ENCODE measurements at places on chromosomes 2 and 18. TPM values are rescaled to one million over a fixed set of nuclear protein-coding genes. Genes with fewer than 3 reads are reported as not detected.
A peak's percentile ranks its signal among the peaks of the same experiment; 100 is the strongest.

The PRSS56 gene
- not detected for total RNA-seq

GRCh38 chr18:23585007-23585871 lies 1.1 kb downstream of the NPC1 start:
- H3K4me3 ChIP-seq: peak overlapping the region; percentile 92
- no peaks in the 10 kb centered on the region for H3K27me3 ChIP-seq
- no peak for DNase-seq
- H3K36me3 ChIP-seq: no peaks in the 10 kb centered on the region
- peak overlapping the region; percentile 93 for H3K27ac ChIP-seq
- H3K4me1 ChIP-seq: peaks cover 7% of the 10 kb centered on the region

- no peaks in the 10 kb centered on the region for H3K36me3 ChIP-seq
- no peaks in the 10 kb centered on the region for H3K4me1 ChIP-seq
- H3K4me3 ChIP-seq: no peak overlapping the region
- H3K27me3 ChIP-seq: no peaks in the 10 kb centered on the region
These were observed 188.3 kb downstream of the ZNF516 start for GRCh38 chr18:76306685-76307292.

The COL3A1 gene
- 107 TPM for total RNA-seq

GRCh38 chr2:136134126-136134525 lies 16.2 kb upstream of the CXCR4 start:
- no peak overlapping the region for H3K27ac ChIP-seq
- H3K36me3 ChIP-seq: no peaks in the 10 kb centered on the region
- no peaks in the 10 kb centered on the region for H3K4me1 ChIP-seq
- no peak overlapping the region for H3K4me3 ChIP-seq

DNA sequence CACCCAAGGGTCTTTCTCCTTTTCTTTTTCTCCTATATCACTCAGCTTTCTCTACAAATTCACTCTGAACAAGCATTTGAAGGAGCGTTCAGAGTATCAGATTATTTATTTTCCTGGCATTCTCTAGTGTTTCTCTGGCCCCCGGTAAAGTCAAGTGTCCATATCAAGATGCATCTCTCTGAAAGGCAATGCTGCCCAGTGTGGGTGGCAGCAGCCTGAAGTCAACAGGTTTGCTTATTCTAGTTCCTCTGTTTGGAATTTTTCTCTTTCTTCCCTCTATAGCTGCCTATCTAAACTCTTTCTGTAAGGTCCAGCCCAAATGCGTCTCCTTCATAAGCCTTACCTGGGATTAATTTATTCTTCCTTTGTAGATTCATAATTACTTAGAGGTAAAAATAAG lies 526.2 kb upstream of the TNP1 start:
- H3K4me1 ChIP-seq: no peaks in the 10 kb centered on the region
- no peak for DNase-seq
- no peak overlapping the region for H3K27ac ChIP-seq
- no peak overlapping the region for H3K4me3 ChIP-seq
- H3K27me3 ChIP-seq: no peaks in the 10 kb centered on the region
- H3K36me3 ChIP-seq: no peaks in the 10 kb centered on the region

DNA sequence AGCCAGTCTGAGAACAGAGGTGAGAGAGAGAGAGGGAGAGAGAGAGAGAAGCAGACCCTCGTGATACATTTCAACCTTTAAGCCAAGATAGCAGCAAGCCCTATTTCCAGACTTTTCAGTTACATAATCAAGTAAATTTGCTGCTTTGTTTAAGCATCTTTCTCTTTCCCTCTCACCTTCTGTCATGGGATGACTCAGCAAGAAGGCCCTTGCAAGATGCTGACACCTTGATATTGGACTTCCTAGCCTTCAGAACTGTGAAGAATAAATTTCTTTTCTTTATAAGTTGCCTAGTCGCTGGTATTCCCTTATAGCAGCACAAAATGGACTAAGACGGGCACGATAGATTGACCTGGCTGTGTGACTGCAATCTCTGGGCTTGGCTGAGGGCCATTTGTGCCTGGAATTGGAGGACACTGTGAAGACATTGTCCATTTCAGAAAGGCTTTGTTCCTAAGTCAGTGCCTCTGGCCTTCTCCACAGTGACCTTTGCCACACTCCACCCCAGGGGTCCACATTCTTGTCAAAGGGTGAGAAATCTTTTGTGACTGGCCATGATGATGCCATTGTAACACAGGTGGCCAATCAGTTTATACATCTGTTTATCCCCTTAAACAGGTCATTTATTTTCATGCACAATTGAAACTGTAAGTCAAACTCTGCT lies 51.3 kb upstream of the ITSN2 start:
- H3K4me1 ChIP-seq: no peaks in the 10 kb centered on the region
- DNase-seq: no peak
- no peak overlapping the region for H3K4me3 ChIP-seq
- H3K36me3 ChIP-seq: no peaks in the 10 kb centered on the region
- H3K27me3 ChIP-seq: no peaks in the 10 kb centered on the region

The RRM2 gene
- 4.4 TPM for total RNA-seq

The CNTNAP5 gene
- not detected for total RNA-seq

The TXNDC2 gene
- total RNA-seq: 0.09 TPM

DNA sequence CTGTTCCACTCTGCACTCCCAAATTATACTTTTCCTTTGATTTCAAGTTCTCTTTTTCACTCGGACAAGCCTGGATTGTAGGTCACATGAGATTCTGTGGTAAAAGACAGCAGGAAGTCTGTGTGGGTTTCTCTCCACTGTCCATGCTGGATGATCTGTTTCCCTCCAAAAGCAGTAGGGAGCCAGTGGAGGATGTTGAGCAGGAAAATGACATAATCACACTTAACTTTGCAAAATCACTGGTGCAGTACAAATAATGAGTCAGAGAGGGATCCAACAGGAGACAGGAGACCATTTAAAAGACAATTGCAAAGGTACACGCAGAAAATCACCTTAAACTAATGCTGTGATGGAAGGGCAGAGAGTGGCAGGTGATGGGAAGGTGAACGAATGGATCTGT lies 301.3 kb downstream of the ZNF407 start:
- no peak for DNase-seq
- no peaks in the 10 kb centered on the region for H3K27me3 ChIP-seq
- no peaks in the 10 kb centered on the region for H3K36me3 ChIP-seq
- no peaks in the 10 kb centered on the region for H3K4me1 ChIP-seq
- H3K4me3 ChIP-seq: no peak overlapping the region

GRCh38 chr18:69870736-69871135 lies 76.9 kb downstream of the CD226 start:
- no peak overlapping the region for H3K27ac ChIP-seq
- no peaks in the 10 kb centered on the region for H3K36me3 ChIP-seq
- DNase-seq: no peak
- no peaks in the 10 kb centered on the region for H3K4me1 ChIP-seq
- no peak overlapping the region for H3K4me3 ChIP-seq

DNA sequence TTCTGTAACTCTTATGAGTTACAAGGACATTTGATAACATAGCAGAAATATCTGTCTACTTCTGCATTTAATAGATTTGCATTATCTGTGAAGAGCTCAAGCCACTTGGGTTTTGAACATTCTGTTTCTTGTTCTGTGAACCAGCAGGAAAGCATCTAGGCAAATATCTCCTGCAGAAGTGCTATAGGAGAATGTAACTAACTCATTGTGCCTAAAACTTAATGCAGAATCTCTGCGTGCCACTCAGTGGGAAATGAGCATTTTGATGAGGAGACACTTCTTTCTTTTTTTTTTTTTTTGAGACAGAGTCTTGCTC lies 63.5 kb downstream of the MYOM1 start:
- H3K27me3 ChIP-seq: no peaks in the 10 kb centered on the region
- peak overlapping the region; percentile 61 for H3K27ac ChIP-seq
- H3K36me3 ChIP-seq: no peaks in the 10 kb centered on the region
- H3K4me3 ChIP-seq: no peak overlapping the region
- DNase-seq: no peak
- peaks cover 5% of the 10 kb centered on the region for H3K4me1 ChIP-seq

- no peaks in the 10 kb centered on the region for H3K4me1 ChIP-seq
- no peaks in the 10 kb centered on the region for H3K27me3 ChIP-seq
- H3K36me3 ChIP-seq: no peaks in the 10 kb centered on the region
- no peak overlapping the region for H3K4me3 ChIP-seq
- no peak for DNase-seq
- H3K27ac ChIP-seq: no peak overlapping the region
These were observed 163.5 kb upstream of the FBXO11 start for GRCh38 chr2:48069769-48070168.

- no peaks in the 10 kb centered on the region for H3K36me3 ChIP-seq
- H3K4me3 ChIP-seq: no peak overlapping the region
- H3K27ac ChIP-seq: no peak overlapping the region
- H3K27me3 ChIP-seq: no peaks in the 10 kb centered on the region
- no peaks in the 10 kb centered on the region for H3K4me1 ChIP-seq
These were observed 99.3 kb upstream of the LRATD1 start for GRCh38 chr2:14533131-14533757.

DNA sequence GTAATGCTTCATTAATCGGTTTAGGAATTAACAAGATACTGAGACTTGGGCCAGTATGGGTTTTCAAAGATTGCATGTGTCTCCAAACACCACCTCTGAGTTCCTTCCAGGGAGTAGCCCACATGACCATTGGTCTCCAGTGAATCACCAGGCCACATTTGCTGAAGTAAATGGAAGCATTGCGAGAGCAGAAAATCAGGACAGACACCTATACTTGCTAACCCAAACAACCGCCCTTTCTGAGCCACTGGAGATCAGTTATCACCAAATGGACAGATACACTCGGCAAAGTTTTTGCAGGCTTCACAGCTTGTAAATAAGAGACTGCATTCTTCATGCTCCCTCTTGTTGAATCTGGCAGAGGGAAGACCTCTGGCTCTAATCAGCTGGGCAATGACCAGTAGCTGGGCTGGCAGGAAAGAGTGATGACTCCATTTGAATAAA lies 40.9 kb downstream of the GATA6 start:
- H3K27me3 ChIP-seq: no peaks in the 10 kb centered on the region
- H3K4me1 ChIP-seq: peaks cover 4% of the 10 kb centered on the region
- DNase-seq: no peak
- H3K36me3 ChIP-seq: no peaks in the 10 kb centered on the region
- H3K27ac ChIP-seq: no peak overlapping the region

GRCh38 chr2:19738707-19739106 lies 163.1 kb downstream of the TTC32 start:
- no peak for DNase-seq
- no peaks in the 10 kb centered on the region for H3K36me3 ChIP-seq
- no peak overlapping the region for H3K27ac ChIP-seq
- no peaks in the 10 kb centered on the region for H3K27me3 ChIP-seq
- H3K4me3 ChIP-seq: no peak overlapping the region

The GCG gene
- not detected for total RNA-seq

- no peaks in the 10 kb centered on the region for H3K4me1 ChIP-seq
- H3K27ac ChIP-seq: peak overlapping the region; percentile 46
- peak; percentile 43 for DNase-seq
These were observed 387.6 kb downstream of the FIGN start for GRCh38 chr2:163347982-163348856.

GRCh38 chr2:52356556-52356955 lies 1324.6 kb upstream of the NRXN1 start:
- H3K4me1 ChIP-seq: no peaks in the 10 kb centered on the region
- H3K4me3 ChIP-seq: no peak overlapping the region

DNA sequence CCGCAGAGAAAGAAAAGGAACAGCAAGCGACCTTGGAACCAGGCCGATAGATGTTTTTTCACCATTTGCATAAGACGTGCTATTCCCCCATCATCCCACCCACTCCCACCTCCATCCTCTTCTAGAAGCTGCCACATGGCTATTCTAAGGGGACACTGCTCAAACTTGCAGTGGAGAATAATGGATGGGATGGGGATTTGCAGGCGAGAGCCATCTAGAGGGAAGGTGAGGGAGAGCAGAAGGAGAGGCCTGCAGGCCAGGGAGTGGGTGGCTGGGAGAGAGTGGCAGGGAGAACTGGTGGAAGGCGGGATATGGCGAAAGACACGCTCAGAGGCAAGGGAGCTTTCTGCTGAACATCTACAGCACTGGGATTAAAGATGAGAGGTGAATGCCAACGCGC lies 84.9 kb downstream of the MAPK4 start:
- H3K4me3 ChIP-seq: no peak overlapping the region
- no peaks in the 10 kb centered on the region for H3K36me3 ChIP-seq
- DNase-seq: no peak
- H3K27ac ChIP-seq: no peak overlapping the region
- H3K27me3 ChIP-seq: no peaks in the 10 kb centered on the region

DNA sequence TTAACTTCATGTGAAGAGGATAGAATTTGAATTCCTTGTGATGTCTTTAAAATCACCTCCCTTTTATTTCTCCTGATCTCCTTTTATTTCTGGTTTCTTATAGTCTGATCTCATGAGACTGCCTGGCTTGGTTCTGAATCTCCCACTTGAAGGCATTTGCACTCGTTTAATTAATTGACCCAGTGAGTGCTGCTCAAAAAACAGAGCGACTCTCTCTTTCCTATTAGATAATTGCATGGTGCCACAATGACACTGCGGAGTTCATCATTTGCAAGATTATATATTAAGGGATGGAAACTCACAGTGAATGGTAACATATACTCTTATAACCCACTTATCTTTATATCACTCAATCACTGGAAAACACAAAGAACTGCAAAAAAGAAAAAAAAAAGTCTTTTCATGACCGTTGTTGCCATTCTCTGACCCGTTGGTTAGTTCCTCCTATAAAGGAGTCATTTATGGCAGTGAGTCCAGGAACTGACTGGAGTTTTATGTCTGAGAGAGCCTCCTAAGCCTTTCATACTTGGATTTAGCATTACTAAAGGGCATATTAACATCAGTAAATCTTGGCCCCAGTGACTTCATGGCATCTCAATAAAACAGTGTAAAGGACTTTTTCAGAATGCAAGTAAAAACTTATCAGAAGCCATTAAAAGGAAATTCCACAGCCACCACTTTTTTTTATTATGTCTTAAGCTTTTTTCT lies 103.3 kb upstream of the EPHA4 start:
- H3K27me3 ChIP-seq: no peaks in the 10 kb centered on the region
- DNase-seq: no peak
- no peaks in the 10 kb centered on the region for H3K4me1 ChIP-seq
- H3K4me3 ChIP-seq: no peak overlapping the region
- H3K27ac ChIP-seq: no peak overlapping the region

- H3K4me1 ChIP-seq: peaks cover 12% of the 10 kb centered on the region
- no peaks in the 10 kb centered on the region for H3K27me3 ChIP-seq
- H3K27ac ChIP-seq: peak overlapping the region; percentile 63
- no peak for DNase-seq
These were observed 70.5 kb upstream of the ZNF516 start for GRCh38 chr18:76565238-76566173.

- no peak overlapping the region for H3K4me3 ChIP-seq
- H3K27ac ChIP-seq: no peak overlapping the region
- H3K4me1 ChIP-seq: no peaks in the 10 kb centered on the region
- H3K27me3 ChIP-seq: peaks cover 6% of the 10 kb centered on the region
- H3K36me3 ChIP-seq: no peaks in the 10 kb centered on the region
These were observed 312.5 kb upstream of the MEX3C start for GRCh38 chr18:51510020-51510419.

GRCh38 chr18:79302120-79302519 lies 93.6 kb upstream of the NFATC1 start:
- no peak overlapping the region for H3K27ac ChIP-seq
- no peak overlapping the region for H3K4me3 ChIP-seq
- DNase-seq: no peak
- peaks cover 8% of the 10 kb centered on the region for H3K36me3 ChIP-seq

- H3K36me3 ChIP-seq: peaks cover 69% of the 10 kb centered on the region
- no peaks in the 10 kb centered on the region for H3K27me3 ChIP-seq
- H3K27ac ChIP-seq: no peak overlapping the region
- H3K4me1 ChIP-seq: no peaks in the 10 kb centered on the region
These were observed 159.4 kb downstream of the MYO1B start for GRCh38 chr2:191404568-191404991.

Measured in liver (tissue), 10 donors.